Natural killer cell (primary cell): ENCODE measurements at places on chromosomes 2 and 18. TPM values are rescaled to one million over a fixed set of nuclear protein-coding genes. Genes with fewer than 3 reads are reported as not detected.
A peak's percentile ranks its signal among the peaks of the same experiment; 100 is the strongest.

The SLC16A14 gene
- total RNA-seq, result 0.23 TPM

DNA sequence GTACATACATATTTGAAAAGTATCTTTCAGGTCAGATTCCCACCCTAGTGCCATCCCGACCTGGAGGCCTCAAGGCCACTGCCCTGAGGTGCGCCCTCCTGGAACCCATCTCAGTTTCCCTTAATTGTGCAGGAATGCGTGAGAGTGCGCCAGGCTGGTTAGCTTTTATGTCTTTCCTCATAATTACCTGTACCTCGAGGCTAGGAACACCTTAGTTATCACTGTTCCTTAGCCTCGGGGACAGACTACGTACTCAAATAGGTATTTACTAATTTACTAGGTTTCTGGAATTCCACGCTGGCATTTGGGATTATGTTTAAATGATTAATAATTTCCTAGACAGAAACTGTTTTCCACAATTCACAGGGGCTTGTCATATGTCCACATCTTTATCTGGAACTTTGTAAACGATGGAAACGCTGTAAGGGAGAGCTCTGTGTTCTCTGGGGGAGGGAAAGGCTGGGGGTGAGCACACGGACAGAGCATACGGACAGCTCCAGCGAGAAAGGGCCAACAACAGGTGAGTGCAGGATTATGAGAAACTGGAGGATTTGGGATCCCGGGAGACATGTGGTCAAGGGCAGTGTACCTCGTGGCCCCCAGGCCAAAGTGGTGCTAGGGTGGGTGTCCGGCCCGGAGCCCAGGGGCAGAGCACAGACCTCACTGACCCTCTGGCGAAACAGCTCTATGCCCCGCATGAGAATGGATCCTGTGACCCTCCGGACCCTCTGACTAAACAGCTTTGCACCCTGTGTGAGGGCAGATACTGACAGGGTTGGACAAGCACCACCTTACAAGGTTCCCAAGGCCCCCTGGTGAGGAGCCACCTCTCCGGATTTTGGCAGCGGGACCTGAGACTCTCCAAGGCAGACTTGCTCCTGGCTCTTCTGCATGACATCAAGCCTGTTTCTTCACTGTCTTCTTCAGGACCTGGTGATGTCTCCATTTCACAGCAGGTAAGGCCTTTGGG, 102.0 kb upstream of the PXDN start:
- no peak for DNase-seq

DNA sequence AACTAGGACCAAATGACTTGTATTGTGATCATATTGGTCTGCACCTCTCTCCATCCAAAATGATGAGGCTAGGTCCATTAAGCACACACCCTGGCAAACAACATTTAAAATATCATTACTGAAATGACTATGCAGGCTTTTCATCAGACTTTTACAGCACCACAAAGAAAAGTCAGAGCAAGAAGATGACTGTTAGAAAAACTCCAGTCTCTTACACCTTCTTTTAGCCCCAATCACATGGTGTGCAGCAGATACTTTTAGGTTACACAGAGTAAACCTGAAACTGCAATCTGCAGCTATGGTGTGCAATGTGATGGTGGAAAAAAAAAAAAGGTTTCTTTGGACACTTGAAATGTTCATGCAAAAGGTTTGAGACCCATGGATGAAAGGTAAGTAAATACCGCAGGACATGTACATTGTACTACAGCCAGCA, 5.4 kb upstream of the POLI start:
- DNase-seq, result no peak

DNA sequence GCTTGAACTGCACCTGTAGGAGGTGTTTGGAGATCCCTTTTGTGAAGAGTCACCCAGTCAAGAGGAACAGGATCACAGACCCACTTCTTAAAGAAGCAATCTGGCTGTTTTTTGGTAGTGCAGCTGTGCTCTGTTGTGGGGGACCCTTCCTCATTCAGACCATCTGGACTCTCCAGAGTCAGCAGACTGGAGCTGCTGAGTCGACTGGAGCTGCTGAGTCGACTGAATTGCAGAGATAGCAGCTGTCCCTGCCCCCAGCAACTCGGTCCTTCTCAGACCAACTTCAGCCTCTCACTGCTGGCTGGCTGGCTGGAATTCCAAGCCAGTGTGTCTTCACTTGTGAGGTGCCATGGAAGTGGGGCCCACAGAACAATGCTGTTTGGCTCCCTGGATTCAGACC, 56.8 kb downstream of the GTF3C3 start:
- DNase-seq, result no peak

The RIT2 gene
- not detected for total RNA-seq

The EXOC6B gene
- total RNA-seq, result 17.2 TPM

The ERBB4 gene
- not detected for total RNA-seq

GRCh38 chr2:15498554-15498953, 62.6 kb downstream of the NBAS start:
- DNase-seq, result no peak

- no peak for DNase-seq
Measured at GRCh38 chr2:75801234-75801982, 90.7 kb upstream of the GCFC2 start.

DNA sequence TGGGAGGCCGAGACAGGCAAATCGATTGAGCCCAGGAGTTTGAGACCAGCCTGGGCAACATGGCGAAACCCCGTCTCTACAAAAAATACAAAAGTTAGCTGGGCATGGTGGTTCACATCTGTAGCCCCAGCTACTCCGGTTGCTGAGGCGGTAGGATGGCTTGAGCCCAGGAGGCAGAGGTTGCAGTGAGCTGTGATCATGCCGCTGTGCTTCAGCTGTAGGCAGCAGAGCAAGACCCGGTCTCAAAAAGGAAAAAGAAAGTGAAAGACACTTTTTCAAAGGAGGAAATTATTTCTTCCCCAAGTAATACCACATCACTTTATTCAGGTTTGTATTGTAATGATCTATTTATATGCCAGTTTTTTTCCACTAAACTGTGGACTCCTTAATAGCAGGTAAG, 35.7 kb upstream of the TAF4B start:
- DNase-seq, result peak; percentile 66

DNA sequence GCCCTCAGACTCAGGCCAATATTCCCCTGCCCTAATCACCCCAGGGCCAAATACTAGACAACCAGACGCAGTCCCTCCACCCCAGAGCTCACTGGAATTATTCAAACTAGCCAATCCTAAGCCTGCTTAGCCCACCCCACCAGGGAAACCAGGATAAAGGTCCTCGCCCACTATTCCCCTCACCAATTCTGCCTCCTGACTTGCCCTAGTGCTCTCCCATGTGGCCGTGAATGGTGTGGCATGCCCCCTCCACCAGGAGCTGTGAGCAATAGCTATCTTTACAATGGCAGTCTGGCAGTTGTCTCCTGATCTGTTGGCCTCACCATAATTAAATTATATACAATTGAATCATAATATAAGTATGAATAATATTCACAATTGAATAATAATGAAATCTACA, 42.3 kb downstream of the FAM124B start:
- DNase-seq, result peak; percentile 11

The SERPINB12 gene
- not detected for total RNA-seq

DNA sequence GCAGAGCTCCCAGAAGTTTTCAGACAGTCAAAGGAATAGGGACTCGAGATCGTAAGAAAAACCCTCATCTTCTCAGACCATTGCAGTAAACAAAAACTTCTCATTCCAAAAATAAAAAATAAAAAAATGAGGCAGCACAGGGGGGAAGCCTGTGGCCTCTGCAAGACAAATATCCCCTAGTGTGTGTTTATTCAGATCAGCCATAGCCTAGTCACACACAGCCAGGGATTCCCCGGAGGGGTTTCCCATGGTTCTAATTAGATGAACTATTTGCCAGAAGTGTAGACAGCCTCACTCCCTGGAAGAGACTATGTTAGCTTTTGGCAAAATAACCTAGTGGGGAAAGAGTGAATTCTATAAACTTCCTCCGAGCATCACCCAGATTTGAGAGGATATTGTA, 122.9 kb upstream of the KLF7 start:
- DNase-seq, result no peak
